ENCODE measurements at places on chromosomes 5 and 9.

DNA sequence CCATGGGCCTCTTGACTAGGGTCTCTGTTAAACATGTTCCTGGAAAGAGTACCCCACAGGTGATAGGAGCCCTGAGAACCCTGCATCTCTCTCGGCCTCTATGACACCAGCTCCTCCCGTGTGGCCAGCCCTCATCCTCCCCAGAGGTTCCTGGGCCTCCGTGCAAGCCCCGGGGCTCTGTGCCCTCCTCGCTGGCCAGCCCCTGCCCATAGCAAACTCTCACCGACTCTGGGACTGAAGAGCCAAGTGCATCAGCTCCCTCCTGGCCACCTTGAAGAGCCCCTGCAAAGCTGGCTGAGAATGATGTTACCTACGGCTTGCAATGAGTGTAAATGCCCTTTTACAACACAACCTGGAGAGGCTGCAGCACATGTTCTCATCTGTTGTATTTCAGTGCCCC, 224.4 kb downstream of the ROR2 start:
- DNase-seq: no peak

DNA sequence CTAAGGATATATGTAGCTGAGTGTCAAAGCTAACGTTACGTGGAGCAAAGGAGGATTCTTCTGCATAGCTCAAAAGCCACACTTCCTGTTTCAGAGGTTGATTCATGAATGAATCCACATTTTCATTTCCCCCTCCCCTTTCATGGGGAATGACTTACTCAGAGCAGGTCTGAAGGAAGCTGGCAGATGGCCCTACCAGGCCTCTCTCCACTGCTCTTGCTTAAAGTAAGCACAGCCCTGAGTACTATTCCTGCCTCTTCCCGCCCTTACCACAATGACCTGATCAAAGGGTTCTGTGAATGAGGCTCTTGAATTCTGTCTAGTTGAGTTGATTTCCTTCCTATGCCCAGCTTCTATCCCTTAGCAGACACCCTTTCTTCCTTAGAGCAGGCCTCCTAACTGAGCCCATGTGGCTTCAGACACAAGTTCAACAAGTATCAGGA, 6.3 kb downstream of the IGIP start:
- DNase-seq: peak; percentile 79

- DNase-seq: no peak
These were observed 379.8 kb downstream of the SPOCK1 start for GRCh38 chr5:137119321-137119720.

DNA sequence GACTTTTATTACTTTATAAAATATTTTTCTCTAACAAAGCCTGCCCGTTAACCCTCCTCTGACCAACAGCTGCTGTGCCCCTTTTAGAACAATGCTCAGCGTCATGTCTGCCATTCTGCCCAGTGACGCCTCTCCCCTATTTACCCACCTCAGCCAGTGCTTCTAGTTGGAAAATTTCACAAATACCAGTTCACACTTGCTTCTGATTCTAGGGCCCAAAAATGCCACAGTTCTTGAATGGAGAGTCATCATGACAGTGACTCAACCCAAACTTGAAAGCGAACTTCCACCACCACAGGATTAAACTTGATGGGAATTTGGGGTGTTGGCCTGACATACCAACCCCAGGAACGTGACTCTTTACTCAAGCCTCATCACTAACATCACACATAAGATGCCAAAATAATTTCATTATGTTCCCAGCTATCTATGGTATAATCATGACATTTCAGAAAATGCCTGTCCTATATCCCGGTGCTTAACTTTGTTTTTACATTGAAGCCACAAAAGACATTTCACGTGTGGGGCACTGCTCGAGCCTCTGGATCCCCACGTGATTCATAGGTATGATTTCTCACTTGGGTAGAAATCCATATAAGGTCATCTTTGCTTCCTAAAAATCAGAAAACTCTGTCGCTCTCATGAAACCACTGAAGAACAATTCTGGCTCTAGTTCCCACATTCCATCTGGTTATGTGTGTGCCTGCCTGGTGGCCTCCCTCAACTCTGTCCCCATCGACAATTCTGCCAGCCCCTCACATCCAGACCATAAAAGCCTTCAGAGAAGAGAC, 220.9 kb downstream of the ACTL7B start:
- DNase-seq: no peak

DNA sequence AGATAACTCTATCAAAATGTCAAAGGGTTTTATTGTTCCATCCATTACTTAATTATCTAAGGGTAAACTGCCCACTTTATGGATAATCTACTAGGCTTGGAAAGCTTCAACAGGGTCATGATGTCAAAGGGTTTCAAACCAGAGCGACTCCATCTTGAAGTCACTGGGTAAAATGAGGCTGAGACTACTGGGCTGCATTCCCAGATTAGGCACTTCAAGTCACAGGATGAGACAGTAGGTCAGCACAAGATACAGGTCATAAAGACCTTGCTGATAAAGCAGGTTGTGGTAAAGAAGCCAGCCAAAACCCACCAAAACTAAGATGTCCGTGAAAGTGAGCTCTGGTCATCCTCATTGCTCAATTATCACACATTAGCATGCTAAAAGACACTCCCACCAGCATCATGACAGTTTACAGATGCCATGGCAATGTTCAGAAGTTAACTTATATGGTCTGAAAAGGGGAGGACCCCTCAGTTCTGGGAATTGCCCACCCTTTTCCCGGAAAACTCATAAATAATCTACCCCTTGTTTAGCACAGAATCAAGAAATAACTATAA, 138.6 kb downstream of the GNAQ start:
- no peak for DNase-seq
